ENCODE measurements at places on chromosomes 2 and 18.

GRCh38 chr2:96233880-96234316, 25.3 kb upstream of the STARD7 start:
- DNase-seq: no peak

DNA sequence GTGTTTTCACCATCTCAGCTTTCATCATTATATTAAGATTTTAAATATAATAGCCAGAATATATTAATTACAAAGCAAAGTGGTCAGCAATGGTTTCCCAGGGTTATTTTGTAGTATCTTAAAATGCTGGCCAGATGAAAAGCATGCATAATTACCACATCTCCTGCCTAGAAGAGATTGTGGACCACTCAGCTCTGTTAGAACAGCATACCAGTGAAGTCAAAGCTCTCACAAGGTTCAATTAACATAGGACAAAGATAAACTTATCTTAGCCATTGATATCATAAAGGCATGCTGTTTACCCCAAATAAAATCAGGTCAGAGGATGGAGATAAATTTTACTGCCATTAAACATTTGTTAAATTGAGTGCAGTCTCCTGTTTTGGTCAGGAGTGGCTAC, 19.3 kb upstream of the PDE1A start:
- no peak for DNase-seq

GRCh38 chr2:160042054-160042453, 20.4 kb downstream of the PLA2R1 start:
- DNase-seq: no peak

DNA sequence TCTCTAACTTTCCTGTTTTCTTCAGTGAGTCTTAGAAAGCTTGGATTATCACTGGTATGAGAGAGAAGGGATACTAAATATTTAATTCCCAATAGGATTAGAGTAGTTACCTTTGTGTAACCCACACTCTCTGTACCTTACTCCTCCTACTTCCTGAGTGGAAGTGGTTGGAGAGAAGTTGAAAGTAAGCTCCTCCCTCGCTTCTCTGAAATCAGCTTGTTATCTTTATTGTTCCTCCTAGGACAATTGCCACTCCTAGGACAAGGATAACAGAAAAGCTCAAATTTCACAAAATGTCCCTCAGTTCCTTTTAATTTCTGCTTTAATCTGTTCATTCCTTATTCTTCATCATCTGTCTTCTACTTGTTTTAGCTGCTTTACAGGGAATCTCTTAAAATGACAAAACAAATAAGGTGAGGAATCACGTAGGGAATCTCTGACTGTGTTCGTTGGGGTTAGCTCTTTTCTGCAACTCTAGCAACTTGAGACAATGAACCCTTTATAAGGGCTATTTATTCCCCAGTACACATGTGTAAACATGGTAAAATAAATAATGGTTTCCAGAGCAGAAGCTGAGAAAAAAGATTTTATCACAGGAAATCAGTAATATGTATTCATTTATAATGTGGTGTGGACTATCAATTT, 8.6 kb downstream of the ITPRID2 start:
- DNase-seq: no peak

- no peak for DNase-seq
These were observed 13.4 kb downstream of the STAM2 start for GRCh38 chr2:152162141-152162540.

GRCh38 chr18:25648716-25649260, 296.8 kb upstream of the ZNF521 start:
- DNase-seq: no peak

DNA sequence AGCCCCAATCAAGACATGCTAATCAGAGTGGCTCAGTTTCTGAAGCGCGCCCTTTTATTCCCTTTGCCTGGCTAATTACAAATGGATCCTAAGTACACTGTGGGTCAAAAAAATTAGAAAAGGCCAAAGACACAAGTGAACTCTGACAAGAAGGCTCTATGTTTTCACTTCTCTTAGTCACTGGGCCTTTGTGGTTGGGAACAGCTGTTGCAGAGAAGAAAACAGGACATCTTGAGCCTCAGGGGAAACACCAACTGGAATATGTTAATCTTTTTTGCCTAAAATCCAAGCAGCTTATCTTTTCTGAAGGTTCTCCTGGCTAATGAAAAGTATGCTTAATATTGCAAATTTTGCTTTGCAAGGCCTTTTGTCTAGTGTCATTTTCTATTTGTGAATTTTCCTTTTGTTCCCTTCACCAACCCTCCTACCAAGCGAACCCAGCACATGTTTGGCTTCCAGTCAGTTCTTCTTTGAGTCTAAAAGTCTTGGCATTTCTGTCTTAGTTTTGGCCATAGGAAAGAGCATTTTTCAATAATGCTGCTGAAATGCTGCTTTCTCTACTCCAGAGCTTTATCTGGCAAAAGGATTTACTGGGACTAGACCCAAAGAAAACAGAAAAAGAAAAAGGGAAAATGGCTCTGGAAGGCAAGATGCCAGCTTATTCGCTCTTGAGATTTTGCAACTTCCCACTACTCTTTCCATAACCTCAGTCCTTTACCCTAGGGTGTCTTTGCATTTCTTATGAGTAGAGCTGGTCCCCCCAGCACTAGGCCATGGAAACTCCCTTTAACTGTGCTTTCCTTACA, 440.2 kb upstream of the ST6GAL2 start:
- DNase-seq: no peak

GRCh38 chr18:25047983-25048382, 304.0 kb downstream of the ZNF521 start:
- no peak for DNase-seq

DNA sequence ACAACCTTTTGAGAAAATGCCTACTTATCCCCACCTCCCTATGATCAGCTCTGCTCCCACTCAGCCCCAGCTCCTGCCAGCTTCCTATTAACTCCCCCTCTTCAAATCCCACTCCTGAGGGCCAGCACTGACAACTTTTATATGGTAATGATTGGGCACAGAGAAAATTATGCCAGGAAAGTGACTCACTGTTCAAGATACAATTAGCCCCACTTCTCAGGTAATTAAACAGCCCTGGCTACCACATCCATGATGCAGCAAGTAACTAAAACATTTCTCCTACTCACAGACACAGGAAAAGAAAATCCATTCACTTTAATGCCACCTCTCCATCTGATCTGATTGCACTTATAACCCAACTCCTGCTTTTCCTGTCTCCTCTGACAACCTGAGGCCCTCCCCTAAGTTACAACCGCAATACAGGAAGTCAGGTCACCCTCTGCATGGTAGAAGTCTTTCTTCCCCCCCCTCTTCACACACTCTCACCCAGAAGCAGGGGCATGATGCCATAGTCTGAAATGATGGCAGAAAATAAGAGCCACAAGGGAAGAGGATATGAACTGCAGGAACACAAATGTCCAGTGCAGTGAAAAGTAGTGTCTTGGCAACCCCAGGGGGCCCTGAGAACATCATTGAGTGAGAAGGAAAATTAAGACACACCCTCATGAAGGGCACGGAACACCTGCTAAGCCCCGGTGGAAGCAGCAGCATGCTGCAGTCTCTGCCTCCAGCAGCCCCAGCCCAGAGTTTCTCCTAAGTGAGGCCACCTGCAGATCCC, 54.4 kb downstream of the STK39 start:
- DNase-seq: no peak

DNA sequence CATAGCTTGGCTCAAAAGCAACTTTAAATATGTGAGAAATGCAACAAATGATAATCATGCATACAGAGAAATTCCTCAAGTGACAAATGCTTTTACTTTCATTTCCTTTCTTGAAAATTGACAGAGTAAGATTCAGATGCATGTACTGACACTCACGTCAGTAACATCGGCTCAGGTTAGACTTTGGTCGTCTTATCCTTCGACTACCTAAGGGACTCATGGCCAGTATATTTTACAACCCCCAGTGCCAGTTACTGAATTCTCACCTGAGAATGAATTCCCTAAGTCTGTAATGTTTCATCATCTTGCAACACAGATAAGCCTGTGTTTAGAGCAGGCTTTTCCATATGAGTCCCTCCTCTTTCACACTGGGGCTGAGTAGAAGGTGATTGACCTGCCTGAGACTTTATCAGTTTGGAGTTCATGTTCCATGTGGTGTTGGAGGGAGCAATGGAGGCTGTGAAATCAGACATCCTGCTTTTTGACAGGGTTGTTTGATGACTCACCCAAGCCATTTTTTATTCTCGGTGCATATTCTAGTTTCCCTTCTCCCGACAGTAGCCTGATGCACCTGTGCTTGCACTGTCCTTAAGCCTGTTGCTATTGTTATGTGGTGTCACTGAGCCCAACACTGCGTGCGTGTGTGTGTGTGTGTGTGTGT, 30.5 kb upstream of the ATP8B1 start:
- no peak for DNase-seq

GRCh38 chr2:101899265-101899664, 92.5 kb upstream of the IL1R2 start:
- no peak for DNase-seq

Data from non-pigmented ciliary epithelial cell (primary cell).